ENCODE measurements at places on chromosomes 16 and 17. TPM values are rescaled to one million over a fixed set of nuclear protein-coding genes. Genes with fewer than 3 reads are reported as not detected.

The GPR139 gene
- total RNA-seq = not detected

The DNAAF8 gene
- total RNA-seq = 0.25 TPM

The HSD17B2 gene
- 137 TPM for total RNA-seq

The CDC42EP4 gene
- total RNA-seq = 10.7 TPM

The BICDL2 gene
- not detected for total RNA-seq

The CDK5R1 gene
- total RNA-seq = 0.97 TPM

The PITPNC1 gene
- total RNA-seq = 28.2 TPM

The SBK1 gene
- under 0.01 TPM for total RNA-seq

The CENPT gene
- 25.7 TPM for total RNA-seq

The TRPV3 gene
- not detected for total RNA-seq

The KRT36 gene
- 0.16 TPM for total RNA-seq

The FZD2 gene
- total RNA-seq = 0.16 TPM

The MYH8 gene
- total RNA-seq = not detected

The CA7 gene
- total RNA-seq = not detected

The PRSS33 gene
- total RNA-seq = not detected

The PRRT2 gene
- total RNA-seq = 0.25 TPM

The SHCBP1 gene
- 17.8 TPM for total RNA-seq

Measured in bladder microvascular endothelial cell (primary cell).